ENCODE measurements at places on chromosomes 3 and 15.

GRCh38 chr3:129560911-129561594, 18.1 kb downstream of the H1-8 start:
- DNase-seq: no peak

- DNase-seq: no peak
These were observed 99.3 kb upstream of the CFAP20DC start for GRCh38 chr3:59149166-59149565.

- DNase-seq: no peak
These were observed 3.1 kb upstream of the LOXL1 start for GRCh38 chr15:73923156-73923487.

DNA sequence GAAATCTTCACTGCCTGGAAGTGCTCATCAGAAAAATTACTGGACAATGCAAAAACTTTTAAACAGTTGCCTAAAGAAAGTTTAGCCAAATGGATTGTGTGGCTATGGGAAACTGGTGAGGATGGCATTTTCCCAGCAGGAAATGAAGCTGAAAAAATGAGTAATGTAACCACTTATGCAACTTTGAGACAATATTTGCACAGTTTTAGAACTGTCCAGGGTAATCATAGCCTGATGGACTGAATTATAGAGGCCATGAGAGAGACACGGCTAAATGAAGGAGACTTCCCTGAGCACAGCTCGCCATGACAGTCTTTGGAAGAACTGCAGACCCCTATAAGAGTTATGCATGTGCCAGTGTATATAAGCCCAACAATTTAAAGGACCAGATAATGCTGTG, 881.5 kb downstream of the VGLL3 start:
- DNase-seq: no peak

DNA sequence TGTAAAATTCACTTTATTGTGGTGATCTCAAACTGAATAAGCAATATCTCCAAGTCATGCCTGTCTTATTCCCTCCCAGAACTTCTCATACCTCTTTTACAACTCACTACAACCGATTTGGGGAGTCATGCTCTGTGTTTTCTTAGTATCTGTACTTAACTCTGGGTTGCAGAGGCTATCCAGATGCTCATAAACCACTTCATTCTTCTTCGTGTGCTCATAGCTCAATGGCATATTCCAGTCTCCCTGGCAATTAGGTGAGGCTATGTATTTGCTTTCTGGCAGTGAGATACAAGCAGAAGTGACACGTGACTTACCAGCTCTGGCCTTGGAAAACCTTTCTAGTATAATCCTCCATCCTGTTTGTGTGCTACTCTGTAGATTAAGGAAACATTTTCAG, 360.9 kb downstream of the ZNF385D start:
- no peak for DNase-seq

GRCh38 chr3:18282507-18282906, 142.6 kb downstream of the SATB1 start:
- no peak for DNase-seq

- no peak for DNase-seq
These were observed 7.4 kb upstream of the TGM5 start for GRCh38 chr15:43274136-43274535.

DNA sequence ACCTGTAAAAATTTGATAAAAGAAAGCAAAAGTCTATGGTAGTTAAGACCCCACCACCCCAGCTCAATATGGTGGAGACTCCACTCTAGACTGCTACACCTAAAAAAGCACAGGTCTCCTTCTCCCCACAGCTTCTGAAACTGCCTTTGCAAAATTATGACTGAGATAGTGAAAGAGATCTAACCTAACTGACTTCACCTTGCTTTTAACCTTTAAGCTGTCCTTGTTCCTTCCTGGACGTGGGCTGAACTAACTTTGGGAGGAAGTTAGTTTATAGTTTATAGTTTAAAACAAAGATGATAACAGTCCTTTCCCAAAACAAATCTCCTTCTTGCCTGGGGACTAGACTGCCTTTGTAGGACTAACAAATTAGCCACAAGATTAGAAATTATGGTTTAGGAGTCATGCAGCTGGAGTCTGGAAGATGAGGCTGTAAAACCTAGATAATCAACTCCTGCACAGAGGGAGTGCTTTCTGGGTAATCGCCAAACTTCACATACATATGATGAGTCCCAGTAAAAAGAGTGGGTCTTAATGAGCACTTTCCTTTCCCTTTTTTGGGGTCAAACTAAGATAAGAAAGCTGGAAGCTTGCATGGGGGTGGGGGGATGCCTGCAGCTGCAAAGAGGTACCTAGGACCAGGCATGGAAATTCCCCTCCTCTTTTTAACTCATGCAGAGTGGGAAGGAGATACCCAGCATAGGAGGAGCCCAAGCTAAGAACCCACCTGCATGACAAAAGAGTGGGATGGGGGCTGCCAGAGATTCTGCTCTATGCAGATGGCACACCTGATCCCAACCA, 17.5 kb downstream of the CCR8 start:
- DNase-seq: no peak

- DNase-seq: no peak
These were observed 11.9 kb downstream of the LRCH3 start for GRCh38 chr3:197802779-197803459.

DNA sequence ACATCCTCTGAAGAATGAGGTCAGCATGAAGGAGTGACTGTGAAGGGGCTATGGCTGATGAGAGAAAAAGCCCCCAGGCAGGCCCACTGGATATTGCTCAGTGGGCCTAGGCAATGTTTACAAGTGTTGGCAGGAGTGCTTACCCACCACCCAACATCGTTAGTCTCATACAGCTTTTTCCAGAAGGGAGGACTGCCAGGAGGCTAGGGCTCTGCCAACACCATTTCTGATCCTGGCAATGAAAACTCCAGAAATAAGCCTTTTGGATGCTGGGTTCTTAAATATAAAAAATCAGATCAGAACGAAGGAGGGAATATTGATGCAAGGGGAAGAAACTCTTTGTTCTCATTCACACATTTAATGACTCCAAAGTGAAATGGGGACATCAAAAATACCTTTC, 189.1 kb downstream of the DCLK3 start:
- no peak for DNase-seq

- no peak for DNase-seq
These were observed 23.2 kb downstream of the GPR15 start for GRCh38 chr3:98555025-98555379.

DNA sequence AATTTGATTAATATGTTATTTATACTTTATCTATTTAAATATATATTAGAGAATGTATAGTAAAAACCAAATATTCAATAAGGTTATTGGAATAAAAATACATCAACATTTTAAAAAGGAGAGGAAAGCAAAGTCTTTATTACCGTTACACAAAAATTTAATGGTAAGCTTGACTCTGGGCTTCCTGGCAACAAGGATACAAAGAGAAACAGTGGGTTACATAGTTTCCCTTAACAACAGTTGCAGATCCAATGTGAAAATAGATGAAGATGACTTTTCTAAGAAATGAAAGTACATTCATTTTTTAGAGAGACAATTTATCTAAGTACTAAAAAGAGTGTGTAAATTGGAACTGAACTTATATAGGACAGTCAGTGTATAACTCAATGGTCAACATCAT, 6.0 kb upstream of the PHLDB2 start:
- DNase-seq: no peak

Data from GM12891 (cell line).